Midbrain (tissue), 1 donor: ENCODE measurements at places on chromosomes 6 and 20.

GRCh38 chr6:14799928-14800327 is 445.9 kb upstream of the JARID2 start:
- DNase-seq: peak; percentile 78

DNA sequence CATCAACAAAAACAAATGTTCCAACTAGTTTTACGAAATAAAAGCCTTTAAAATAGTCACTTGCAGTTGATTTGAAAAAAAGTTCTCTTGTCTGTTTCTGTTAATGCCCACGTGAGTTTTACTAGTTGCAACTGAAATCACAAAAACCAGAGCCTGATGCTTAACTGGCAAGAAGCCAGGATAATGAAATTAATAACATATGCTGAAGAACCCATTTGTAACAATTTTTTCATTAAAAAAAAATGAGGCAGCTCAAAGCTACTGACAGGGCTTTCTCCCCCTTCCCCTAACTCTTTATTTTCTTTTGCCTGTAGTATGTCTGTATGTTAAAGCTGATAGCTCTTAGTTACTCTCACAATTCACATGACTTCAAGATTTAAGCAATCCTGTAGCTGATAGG is 132.7 kb upstream of the EYA4 start:
- no peak for DNase-seq

DNA sequence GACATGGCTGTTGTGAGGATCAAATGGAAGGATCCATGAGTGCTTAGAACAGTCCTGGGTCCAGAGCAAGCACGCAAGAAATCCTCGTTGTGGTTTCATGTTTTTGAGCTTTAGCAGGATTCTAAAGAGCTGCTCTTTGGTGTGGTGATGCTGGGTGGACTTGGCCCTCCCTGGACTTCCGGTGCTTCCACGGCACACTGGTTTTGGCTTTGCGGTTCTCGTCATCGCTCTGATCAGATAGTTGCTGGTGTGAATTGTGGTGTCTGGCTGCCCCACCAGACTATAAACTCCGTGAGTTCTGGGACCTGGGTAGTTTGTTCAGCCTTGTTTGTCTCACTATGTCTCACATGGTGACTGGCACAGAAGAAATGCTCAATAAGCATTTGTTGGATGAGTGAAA is 3.3 kb downstream of the HNF4A start:
- no peak for DNase-seq

DNA sequence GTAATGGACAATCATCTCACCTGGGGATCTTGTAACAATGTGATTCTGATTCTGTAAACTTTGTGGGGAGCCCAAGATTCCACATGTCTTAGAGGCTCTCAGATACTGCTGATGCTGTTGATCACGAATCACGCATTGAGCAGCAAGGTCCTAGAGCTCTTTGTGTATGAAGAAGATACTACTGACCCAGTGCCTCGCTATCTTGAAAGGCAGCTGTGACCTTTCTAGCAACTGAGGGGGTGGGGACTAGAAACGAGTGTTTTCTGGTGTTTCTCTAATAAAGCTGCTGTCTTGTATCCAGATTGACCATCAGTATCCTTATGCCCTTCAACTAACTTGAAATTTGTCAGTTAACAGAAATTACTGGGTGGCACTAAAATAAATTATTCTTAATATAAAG is 142.9 kb downstream of the MTHFD1L start:
- DNase-seq: no peak

- peak; percentile 9 for DNase-seq
Observed at GRCh38 chr20:57329608-57330221, at the start of gene SPO11. TSS of gene SPO11 (plus strand) at chr20:57329803. CDS start at chr20:57329868, 65 bp downstream.
